ENCODE measurements at places on chromosomes 1 and 21.

DNA sequence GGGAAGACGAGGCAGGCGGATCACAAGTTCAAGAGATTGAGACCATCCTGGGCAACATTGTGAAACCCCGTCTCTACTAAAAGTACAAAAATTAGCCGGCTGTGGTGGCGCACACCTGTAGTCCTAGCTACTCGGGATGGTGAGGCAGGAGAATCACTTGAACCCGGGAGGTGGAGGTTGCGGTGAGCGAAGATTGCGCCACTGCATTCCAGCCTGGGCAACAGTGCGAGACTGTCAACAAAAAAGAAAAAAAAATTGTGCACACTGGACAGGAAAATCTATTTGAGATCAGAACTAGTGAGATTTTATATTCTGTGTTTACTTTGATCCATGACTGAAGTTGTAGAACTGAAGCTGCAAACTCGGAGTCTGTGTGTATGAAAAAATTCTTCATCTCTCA is 40.2 kb downstream of the SNRPE start:
- no peak for DNase-seq

GRCh38 chr1:205942631-205943159 is 561 bp downstream of the SLC26A9 start:
- no peak for DNase-seq

- DNase-seq: no peak
Observed at GRCh38 chr1:242005866-242006535, 7.1 kb upstream of the MAP1LC3C start.

DNA sequence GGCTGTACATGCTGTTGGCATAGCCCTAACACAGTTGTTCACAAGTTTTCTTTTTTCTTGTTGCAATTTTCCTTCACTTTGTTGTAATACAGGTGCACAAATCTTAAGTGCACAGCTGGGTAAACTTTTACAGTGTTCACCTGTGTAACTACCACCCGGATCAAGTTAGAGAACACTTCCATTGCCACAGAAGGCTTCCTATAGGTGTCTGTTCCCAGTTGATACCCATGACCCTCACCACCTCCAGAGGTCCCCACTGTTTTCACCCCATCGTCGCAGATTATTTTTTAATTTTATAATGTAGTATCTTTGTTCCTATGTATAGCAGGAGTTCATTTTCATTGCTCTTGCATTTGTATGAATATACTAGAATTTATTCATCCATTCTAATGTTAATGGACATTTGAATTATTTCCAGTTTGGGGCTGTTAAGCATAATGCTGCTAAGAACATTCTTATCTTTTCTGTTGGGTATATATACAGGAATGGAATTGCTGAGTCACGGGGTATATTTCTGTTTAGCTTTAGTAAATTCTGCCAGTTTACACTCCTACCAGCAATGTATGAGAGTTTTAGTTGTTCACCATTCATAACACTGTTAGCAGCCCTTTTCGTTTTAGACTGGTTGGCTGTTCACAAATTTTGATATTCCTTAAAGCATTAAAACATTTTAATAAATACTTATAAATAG is 16.4 kb downstream of the SPRTN start:
- no peak for DNase-seq

DNA sequence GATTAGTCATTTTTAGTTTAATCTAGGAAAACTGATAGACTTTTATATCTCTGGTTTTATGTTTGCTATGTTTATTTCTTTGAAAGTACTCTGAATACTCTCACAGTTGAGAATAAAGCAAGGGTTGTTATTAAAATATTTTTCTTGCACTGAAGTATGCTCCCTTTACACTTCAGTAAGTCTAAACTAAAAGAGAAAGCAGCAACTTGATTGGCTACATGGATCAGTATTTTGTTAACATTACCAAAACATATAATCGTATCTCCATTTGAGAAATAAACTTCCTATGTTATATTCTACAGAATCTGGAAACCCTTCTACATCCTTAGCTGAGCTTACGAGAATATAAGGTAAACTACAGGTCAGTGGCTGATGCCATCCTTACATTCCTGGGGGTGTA is 149.5 kb upstream of the HP1BP3 start:
- no peak for DNase-seq

DNA sequence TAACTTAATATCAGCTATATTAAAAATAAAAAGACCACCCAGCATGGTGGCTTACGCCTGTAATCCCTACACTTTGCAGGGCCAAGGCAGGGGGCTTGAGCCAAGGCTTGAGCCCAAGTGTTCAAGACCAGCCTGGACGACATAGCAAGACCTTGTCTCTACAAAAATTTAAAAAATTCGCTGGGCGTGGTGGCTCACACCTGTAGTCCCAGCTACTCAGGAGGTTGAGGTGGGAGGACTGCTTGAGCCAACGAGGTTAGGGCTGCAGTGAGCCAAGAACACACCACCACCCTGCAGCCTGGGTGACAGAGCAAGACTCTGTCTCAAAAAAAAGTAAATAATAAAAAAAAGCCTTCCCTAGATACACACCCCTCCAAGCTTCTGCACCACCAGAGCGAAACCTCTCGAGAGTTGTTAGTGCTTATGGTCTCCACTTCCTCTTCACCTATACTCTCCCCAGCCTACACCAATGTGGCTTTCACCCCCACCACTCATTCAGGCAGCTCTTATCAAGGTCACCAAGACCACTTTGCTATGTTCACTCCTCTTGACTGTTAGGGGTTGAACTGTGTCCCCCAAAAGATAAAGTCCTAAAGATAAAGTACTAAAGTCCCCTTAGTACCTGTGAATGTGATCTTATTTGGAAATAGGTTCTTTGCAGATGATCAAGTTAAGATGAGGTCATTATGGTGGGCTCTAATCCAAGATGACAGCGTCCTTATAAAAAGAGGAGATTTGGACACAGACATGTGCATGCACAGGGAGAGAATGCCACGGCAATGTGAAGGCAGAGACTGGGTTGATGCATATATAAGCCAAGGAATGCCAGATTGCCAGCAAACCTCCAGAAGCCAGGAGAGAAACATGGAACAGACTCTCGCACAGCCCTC is 6.8 kb upstream of the PPP1R15B start:
- no peak for DNase-seq

- no peak for DNase-seq
Observed at GRCh38 chr1:10851024-10852013, 54.9 kb upstream of the CASZ1 start.

DNA sequence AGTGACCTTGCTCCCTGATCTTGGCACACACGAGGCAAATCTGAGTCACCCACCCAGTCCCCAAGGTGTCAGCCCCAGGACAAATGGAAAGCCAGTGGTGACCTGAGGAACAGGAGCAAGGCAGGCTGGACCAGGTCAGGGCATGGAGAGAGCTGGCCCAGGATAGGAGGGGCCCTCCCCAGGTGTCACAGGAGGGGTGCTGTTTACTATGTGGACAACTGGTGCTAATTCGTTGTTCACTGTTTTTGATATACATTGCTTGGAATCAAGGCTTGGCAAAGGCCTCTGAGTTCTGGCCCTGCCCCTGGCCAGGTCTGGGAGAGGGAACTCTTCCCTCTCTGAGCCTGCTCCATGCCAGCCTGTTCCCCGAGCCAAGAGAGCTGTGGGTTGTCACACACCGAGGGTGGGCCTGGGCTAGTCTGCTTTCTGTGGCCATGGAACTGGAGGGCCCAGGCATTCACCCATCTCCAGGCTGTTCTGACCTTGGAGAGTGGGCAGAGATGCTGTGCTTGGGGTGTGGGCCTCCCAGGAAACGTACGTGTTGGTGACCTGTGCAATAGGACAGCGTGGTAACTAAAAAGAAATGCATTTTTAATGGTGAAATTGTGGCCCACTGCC is 41.8 kb downstream of the CRYAA start:
- no peak for DNase-seq
